ENCODE measurements at places on chromosomes 5 and 9.
A peak's percentile ranks its signal among the peaks of the same experiment; 100 is the strongest.

DNA sequence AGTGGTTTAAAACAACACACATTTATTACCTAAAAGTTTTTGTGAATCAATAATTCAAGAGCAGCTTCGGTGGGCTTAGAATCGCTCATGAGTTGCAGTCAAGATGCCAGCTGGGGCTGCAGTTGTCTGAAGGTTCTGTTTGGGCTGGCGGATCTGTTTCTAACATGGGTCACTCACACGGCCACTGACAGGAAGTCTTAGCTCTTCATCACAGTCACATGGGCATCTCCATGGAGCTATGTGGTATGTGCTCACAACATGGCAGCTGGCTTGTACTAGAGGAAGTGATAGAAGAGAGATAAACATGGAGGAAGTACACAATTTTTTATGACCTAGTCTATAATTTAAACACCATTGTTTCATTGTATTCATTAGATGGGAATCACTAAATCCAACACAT lies 11.2 kb downstream of the KLHL9 start:
- DNase-seq = no peak

- peak; percentile 96 for DNase-seq
These were observed 346.8 kb downstream of the PIK3R1 start for GRCh38 chr5:68562308-68562707.

DNA sequence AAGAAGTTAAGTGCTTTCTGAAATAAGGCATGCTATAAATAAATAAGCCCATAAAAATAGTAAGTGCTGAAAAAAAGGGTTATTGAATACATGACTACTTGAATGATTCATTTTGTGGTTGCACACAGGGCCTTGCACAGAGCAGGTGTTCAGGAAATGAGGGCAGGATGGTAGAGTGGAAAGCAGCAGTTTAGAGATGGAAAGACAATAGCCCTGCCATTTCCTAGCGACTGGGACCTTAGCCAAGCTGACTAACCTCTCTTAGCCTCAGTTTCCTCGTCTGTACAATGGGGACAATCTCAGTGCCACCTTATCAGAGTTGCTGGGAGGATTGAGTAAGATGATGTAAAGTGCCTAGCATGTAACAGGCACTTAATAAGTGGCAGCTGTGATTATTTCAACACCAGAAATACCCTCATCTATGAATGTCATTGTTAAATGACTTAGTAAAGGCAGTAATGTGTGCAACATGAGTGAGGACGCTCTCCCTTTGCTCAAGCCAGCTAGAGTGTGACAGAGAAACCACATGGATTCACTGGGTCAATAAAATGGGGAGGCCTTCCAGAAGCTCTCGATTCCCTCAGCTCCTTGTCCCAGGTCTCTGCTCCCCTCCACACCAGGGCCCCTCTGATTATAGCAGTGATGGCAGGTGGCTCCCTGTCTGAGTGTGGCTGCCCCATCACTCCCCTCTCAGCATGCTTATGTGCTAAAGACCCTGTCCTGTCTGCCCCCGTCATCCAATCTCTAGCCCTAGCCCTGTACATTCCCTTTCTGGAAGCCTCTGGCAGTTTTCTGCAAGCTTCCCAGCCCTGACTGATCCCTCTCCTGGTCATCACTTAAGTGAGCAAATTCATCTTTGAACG lies 16.0 kb upstream of the PHF19 start:
- DNase-seq = peak; percentile 81

DNA sequence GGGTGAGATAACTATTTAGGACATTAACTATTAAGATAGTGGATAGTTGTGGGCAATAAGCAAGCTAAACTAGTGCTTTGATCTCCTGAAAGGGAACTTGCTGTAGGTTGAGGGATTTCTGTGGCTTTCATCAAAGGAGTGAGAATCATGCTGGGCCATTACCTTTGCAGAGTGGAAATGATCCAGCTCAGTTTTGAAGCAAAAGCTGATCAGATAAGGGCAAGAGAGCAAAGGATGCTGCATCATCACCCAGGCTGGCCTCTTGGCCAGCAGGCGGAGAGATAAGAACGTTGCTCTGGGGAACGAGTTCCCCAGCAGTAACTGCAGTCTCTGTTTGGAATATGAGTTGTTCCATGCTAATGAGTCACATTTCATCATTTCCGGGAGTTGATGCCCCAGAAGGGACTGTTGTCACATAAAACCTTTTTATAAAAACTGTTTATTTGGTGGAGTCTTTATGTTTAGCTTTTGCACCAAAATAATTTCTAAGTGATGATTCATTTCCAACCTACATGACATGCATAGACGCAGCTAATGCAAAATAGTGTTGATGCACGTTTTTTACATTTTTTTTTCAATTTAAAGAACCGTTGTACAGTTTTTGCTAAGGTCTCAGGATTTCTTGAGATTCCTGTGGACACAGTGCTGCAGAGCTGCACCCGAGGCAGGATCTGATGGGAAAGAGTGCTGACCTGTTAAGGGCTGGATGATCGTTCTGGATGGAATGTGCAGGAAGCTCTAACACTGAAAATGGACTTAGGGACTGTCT lies 99.3 kb downstream of the ACTBL2 start:
- DNase-seq = peak; percentile 33

DNA sequence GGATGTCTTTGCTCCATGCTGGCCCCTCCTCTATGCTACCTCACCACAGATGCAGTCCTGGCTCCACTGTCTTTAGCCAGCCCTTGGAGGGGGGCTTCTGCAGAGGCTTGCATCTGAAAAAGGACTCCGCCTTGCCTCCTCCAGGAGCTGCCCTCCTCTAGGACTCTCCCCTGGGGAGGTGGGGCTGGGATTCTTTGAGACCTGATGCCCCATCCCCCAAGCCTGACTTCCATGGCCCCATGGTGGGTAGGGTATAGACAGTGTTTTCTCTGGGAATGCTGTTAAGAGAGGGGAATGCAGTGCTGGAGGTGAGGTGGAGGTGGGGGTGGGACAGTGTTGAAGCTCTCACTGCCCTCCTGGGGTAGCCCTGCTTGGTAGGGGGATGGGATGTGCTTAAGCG lies 14.3 kb downstream of the JADE2 start:
- DNase-seq = no peak

DNA sequence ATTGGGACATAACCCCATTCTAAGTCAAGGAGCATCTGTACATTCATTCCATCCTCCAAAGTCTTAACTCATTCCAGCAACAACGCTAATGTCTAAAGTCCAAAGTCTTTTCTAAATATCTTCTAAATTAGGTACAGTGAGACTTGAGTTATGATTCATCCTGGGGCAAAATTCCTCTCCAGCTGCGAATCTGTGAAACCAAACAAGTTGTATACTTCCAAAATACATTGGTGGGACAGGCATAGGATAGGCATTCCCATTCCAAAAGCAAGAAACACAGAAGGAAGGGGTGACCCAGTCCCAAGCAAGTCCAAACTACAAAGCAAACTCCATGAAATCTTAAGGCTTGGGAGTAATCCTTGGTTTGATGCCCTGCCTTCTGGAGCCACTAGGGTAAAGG lies 97.6 kb upstream of the FANCC start:
- DNase-seq = no peak

GRCh38 chr9:92501671-92502393 lies 19.5 kb upstream of the ASPN start:
- DNase-seq = peak; percentile 41

DNA sequence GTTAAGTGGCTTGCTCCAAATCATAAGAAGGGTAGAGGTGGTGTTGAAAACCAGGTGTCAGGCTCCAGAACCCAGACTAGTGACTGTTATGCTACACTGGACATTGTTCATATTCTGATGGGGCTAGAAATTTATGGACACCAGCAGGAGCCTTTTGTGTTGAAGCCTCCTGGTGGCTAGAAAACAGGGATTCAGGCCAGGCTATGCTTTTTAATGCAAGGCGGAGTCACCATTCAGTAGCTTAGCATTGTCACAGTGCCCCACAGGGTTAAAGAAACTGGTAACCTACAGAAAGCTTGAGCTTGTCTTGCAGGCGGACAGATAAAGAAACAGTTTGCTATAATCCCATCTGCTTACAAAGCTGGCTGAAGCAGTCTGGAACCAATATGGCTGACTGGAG lies 23.0 kb upstream of the GOLM1 start:
- DNase-seq = no peak
